ENCODE measurements at places on chromosomes 6 and 20. TPM values are rescaled to one million over a fixed set of nuclear protein-coding genes. Genes with fewer than 3 reads are reported as not detected.

DNA sequence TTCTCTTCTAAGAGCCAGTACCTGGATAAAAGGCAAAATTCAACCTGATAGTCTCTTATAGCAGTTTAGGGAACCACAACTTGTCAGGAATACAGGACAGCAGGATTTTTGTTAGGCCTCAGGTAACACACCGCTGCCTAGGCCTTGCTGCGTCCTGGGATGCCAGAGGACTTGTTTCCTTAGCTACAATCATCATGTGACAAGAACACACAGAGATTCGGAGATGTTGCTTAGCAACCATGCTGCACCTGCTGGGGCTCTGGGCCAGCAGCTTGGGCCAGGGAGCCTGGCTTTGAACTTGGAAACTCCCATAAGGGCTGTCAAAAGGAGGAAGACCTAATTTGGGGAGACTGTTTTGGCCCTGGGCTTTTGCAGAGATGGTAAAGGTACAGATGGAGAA is 36.1 kb upstream of the CHD6 start:
- no peak for DNase-seq

Gene CD93
- 0.04 TPM for total RNA-seq

DNA sequence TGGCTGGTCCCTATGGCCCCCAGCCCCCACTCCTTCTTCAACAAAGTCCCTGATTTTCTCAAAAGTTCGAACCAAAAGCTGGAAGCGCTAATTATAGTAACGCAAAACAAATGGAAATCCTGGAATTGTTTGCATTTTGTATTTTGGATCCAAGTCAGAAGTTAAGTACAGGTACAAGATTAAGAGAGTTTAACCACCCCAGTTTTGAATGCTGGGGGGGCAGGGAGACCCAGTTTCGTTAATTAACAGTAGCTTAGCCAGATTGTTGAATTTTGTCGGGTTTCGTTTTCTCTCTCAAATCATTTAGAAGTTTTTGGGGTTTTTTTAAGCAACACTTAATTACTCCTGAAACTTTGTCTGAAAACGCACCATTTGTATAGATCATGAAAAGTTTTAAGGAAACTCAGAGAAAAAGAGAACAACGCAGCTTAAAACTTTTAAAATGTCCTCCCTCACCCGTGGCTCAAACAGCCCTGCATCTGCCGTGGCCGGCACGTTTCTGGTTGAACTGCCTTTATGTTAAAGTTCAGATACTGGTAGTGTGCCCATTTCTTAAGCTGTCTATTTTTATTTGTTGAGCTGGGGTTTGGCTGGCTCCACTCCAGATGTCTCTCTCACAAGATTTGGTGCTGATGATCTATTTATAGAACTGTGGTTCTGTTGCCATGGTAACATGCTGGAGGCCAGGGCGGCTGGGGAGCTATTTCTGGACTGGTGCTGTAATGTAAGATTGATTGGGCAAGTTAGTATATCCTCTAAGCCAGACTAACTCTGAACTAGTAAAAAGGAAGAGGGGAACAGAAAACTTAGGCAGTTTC is 55.0 kb downstream of the GNAS start:
- DNase-seq = no peak

DNA sequence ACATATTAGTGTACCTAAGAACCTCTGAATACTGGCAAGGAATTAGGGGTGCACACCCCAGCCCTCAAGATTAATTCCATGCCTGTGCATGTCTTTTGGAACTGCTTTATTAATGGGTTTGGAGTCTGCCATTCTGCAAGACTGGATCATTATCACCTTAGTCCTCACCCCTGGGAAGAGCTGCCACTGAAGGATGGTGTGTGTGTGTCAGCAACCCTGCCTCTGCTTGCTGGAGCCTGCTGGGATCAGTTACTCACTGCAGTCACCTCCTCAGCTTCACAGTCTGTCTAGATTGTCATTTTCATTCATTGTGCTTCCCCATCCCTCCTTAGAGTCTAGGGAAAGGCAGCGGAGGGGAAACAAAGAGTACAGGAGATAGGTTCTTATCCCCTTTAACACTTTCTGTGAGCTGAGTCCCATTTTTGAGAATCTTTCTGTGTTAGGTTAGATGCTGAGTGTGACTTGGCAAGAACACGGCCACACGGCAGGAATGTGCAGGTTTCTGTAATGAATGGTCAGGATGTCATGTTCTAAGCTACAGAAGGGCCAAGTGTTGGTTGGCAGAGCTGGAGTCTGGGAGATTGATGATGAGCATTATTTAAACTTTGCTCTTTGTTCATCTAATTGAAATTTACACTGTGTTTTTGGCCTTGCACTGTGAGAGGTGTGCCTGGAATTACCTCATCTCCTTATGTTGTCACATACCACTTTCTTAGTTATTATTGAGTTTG is 21.1 kb downstream of the GHRH start:
- DNase-seq = no peak

Gene RNF39
- not detected for total RNA-seq

Gene IPCEF1
- 0.77 TPM for total RNA-seq

DNA sequence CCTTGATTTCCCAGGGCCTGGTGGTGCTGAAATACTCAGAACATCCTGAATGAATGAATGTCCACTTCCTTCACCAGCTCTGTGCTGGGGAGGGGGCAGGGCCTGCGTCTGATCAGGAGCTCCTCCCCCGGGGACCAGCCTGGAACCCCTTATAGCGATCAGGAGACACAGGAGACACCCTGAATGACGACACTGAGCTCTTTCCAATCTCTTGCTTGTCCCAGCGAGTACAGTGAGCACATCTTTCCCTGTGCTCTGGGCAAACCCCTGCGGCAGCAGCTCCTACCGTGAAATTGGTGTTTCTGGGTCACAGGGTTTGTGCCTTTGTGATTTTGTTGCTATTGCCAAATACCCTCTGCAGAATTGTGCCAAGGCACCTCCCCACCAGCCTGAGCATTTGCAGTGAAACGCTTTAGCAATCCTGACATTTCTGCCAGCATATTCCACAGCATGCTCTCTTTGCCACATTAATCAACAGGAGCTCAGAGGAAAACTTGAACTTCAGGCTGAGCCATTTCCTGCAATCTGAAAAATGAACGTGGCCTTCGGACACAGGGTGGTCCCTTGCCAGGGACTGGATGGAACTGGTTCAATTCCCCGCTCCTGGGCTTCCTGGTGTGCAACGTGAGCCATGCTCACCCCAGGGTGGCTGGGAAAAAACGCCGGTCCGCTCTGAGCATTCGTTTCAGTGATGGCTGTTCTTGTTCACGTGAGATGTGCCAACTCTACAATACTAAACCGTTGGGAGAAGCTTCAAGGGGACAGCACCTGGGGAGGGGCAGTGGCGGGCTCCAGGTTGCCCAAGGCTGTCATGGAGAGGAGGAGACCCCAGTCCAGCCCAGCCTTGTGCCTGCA is 23.1 kb upstream of the MRGBP start:
- no peak for DNase-seq

DNA sequence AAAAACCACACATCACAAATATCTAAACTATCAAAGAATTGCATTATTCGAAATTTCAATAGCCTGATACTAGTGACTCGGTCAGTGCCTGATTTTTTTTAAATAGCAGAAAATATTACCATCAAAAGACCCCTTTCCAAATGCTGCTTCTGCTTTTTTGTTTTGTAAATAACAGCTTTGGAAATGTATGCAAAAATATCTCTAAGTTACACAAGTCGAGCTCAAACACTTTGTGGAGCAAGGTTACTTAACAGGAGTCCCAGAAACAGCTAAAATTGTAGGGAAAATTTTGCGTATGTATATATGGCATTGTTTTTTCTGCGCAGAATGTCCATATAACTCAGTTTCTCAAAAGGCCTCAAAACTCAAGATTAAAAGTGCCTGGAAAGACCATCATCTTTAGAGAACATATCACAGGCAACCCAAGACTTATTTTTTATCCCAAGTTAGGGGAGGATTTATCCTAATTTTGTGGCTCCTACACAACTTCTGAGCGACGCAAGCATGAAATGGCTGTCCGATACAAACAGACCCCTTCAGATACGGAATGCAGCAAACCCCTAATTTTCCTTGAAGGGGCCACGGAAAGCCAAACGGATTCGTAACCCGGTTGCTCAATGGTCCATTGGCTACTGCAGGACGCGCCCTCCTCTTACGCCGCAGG is 1.3 kb downstream of the CEP85L start:
- no peak for DNase-seq

DNA sequence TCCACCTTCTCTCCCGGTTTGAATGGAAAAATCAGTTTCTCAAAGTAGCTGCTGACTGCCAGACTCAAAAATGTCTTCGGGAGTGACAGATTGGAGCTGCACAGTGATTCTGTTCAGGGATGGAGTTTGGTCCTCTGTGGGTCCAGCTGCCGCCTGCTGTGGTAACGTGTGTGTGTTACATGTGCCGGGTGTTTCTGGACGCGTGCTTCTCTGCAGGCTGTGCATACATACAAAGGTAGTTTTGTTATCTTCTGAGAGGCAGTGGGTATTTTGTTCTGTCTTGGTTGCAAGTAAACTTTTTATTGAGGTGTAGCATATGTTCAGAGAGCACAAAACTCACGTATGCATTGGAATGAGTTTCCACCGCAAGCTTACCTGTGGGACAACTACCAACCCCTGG is 41.3 kb upstream of the NAA20 start:
- no peak for DNase-seq

DNA sequence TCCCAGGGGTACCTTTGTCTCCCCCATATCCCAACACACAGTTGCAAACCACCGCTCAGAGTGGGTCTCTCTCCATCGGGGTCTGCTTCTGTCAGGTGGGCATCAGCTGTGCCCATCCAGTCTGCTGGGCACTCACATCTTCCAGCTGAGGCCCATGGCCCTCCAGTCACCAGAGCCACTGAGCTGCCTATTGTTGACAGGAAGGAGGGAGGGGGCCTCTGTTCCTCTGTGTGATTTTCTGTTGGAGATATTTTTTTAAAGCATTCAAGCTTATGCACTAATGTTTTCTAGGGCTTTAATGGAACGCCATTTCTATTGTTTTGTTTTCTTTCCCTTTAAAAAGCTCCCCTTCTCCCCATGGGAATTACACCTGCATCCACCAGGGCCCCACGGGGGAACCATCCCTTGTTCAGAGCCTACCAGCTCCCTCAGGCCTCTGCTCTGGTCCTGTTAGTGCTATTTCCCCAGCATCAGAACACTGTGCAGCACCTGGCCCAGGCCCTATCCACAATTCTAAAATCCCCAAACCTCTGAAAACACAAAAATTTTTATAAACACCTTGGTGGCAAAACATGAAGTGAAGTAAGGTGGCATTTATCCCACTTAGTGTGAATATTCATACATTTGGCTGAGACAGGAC is 326.2 kb downstream of the CD83 start:
- no peak for DNase-seq

Gene PRSS16
- 29.8 TPM for total RNA-seq

GRCh38 chr20:328975-329695 is 3.8 kb downstream of the SOX12 start:
- DNase-seq = no peak
